ENCODE measurements at places on chromosomes 7 and 10.

- peak; percentile 88 for DNase-seq
- no peaks in the 10 kb centered on the region for H3K4me1 ChIP-seq
- H3K36me3 ChIP-seq = no peaks in the 10 kb centered on the region
- no peaks in the 10 kb centered on the region for H3K27me3 ChIP-seq
- H3K27ac ChIP-seq = no peak overlapping the region
- H3K4me3 ChIP-seq = no peak overlapping the region
These were observed 55.1 kb upstream of the PTPN12 start for GRCh38 chr7:77482015-77482414.

GRCh38 chr7:83908526-83908925, 259.6 kb upstream of the SEMA3E start:
- no peaks in the 10 kb centered on the region for H3K36me3 ChIP-seq
- DNase-seq = no peak
- no peak overlapping the region for H3K27ac ChIP-seq
- no peaks in the 10 kb centered on the region for H3K27me3 ChIP-seq

DNA sequence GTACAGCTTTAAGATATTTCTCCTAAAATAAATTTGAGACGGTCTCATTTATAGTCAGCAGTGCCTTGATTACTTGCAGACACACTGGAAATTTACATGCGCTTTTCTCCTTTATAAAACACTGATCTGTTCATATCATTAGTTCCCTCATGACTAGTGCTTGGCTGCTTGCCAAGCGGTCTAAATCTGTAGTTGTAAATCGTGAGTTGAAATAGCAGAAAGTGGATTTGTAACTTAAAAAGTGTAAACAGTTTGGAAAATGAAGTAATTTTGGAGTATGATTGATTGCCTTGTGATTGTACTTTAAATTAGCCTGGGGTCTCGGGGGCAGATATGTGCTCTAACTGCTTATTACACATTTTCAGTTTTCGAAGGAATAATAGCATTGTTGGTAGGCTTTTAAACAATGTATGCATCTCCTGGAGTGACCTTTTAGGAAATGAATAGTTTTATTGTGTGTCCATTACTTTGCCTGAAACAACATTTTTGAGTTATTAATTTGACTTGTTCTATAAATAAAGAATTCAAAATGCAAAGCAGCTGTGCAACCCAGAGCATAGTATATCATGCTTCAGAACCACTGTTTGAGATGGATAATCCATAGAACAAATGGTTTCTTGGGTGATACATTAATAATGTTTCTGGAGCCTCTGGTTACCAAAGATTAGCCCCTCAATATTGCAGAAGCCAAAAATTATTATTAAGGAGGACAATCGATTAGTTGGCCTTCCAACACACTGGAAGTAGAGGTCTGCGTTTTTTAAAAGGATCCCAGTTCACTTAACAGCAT, 73.3 kb downstream of the ARID5B start:
- no peak overlapping the region for H3K4me3 ChIP-seq
- no peaks in the 10 kb centered on the region for H3K27me3 ChIP-seq
- H3K27ac ChIP-seq = peak overlapping the region; percentile 78
- DNase-seq = no peak
- no peaks in the 10 kb centered on the region for H3K4me1 ChIP-seq

DNA sequence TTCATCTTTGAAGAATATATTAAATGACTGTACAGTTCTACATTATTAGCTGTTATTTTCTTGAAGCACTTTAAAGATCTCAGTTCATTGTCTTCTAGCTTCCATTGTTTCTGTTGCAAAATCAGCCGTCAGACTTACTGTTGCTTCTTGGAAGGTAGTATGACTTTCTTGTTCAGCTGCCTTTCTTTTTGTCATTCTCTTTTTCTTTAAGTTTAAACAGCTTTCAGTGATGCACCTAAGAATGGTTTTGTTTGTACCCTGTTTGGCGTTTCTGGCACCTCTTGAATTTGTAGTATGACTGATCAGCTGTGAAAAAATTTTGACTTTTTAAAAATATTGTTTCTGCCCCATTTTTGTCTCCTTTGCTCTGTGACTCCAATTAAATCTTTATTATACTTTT, 9.3 kb downstream of the MKLN1 start:
- H3K36me3 ChIP-seq = no peaks in the 10 kb centered on the region
- no peaks in the 10 kb centered on the region for H3K4me1 ChIP-seq
- no peak overlapping the region for H3K27ac ChIP-seq
- no peak for DNase-seq
- no peak overlapping the region for H3K4me3 ChIP-seq

GRCh38 chr10:78865931-78866717, 202.6 kb upstream of the ZMIZ1 start:
- peaks cover 5% of the 10 kb centered on the region for H3K4me1 ChIP-seq
- H3K4me3 ChIP-seq = no peak overlapping the region
- H3K27me3 ChIP-seq = no peaks in the 10 kb centered on the region
- no peak for DNase-seq
- H3K36me3 ChIP-seq = no peaks in the 10 kb centered on the region

GRCh38 chr7:94303695-94304094, 91.0 kb upstream of the COL1A2 start:
- no peaks in the 10 kb centered on the region for H3K36me3 ChIP-seq
- peaks cover 27% of the 10 kb centered on the region for H3K4me1 ChIP-seq
- no peak overlapping the region for H3K4me3 ChIP-seq
- H3K27me3 ChIP-seq = no peaks in the 10 kb centered on the region

GRCh38 chr10:77844713-77845445, 81.7 kb downstream of the DLG5 start:
- H3K4me3 ChIP-seq = no peak overlapping the region
- no peaks in the 10 kb centered on the region for H3K27me3 ChIP-seq
- peak; percentile 82 for DNase-seq
- peak overlapping the region; percentile 57 for H3K27ac ChIP-seq
- peaks cover 55% of the 10 kb centered on the region for H3K36me3 ChIP-seq
- peaks cover 13% of the 10 kb centered on the region for H3K4me1 ChIP-seq

DNA sequence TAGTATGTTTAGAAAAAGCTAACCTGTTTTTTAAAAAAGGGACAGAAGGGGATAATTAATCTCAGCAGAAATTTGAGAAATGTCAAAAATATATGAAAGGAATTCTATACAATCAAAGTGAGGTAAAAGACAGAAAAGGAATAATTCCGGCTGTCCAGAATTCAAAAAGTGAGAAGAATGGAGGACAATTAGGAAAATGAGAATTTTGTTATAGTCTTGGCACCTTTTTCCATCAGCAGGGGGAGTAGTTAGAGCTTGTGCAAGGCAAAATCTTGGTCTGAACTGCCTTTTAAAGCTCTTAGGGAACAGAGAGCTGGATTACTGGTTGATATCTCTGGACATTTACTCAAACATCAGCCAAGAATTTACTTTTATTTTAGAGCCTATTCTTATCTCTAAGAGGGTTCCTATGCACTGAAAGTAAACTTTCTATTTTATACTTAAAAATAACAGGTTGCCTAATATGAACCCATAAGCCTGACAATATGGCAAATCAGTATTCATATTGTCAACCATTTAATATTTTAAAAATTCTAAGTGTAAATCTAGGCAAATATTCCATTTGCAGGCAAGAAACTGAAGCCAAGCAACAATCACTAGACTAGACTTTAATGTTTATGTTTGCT, 185.6 kb downstream of the ANK3 start:
- DNase-seq = peak; percentile 73
- no peak overlapping the region for H3K4me3 ChIP-seq
- no peaks in the 10 kb centered on the region for H3K4me1 ChIP-seq

GRCh38 chr7:157840914-157841772, 504.3 kb downstream of the DNAJB6 start:
- no peaks in the 10 kb centered on the region for H3K4me1 ChIP-seq
- H3K27me3 ChIP-seq = no peaks in the 10 kb centered on the region
- no peak overlapping the region for H3K27ac ChIP-seq
- H3K4me3 ChIP-seq = no peak overlapping the region
- DNase-seq = no peak
- no peaks in the 10 kb centered on the region for H3K36me3 ChIP-seq

GRCh38 chr10:84478151-84478550, 149.8 kb downstream of the CCSER2 start:
- no peak overlapping the region for H3K4me3 ChIP-seq
- no peaks in the 10 kb centered on the region for H3K27me3 ChIP-seq
- H3K4me1 ChIP-seq = no peaks in the 10 kb centered on the region

DNA sequence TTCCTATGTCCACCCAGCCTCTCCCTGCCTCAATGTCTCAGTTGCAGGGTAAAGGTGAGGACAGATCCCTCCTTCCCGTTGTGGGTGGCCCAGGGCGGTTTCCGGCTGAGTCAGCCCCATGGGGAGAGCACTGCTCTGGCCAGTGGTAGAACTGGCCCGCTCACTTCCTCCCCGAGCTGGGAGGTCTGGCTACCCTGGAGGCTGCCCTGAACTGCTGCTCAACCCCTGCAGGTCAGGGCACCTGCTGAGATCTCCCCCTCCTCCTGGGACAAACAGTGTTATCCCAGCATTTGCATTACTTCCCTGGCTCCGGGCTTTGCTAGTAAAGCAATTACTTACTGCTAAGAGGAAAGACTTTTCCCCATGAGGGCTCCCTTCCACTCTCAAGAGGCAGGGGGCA, 21.4 kb upstream of the IMPDH1 start:
- H3K36me3 ChIP-seq = no peaks in the 10 kb centered on the region
- DNase-seq = peak; percentile 88
- H3K27ac ChIP-seq = no peak overlapping the region
- peaks cover 5% of the 10 kb centered on the region for H3K4me1 ChIP-seq
- no peak overlapping the region for H3K4me3 ChIP-seq

Measured in trophoblast cell (in vitro differentiated cells and primary cell).